ENCODE measurements at places on chromosomes 3 and 15.

DNA sequence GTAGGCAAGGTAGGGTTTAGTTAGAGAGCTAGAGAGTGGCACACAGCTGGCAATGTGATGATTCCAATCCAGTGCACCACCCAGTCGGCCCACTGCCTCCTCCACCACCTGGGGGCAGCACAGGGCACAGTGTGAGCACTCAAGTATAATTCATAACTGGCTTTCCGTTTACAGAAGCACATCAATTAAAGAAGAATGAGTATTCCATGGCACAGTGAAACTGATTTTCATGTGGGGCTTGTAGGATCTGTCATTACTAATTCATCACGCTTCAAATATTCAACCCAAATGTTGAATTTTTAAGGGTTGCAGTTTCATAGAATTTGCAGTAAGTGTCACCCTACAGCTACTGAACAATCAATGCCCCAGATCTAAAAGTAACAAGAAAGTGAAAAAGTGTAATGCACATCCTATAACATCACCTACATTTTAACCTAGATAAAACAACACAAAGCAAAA, 149.9 kb downstream of the IGSF11 start:
- peak; percentile 73 for DNase-seq

- DNase-seq: no peak
Measured at GRCh38 chr15:29675791-29676301, 146.4 kb downstream of the TJP1 start.

DNA sequence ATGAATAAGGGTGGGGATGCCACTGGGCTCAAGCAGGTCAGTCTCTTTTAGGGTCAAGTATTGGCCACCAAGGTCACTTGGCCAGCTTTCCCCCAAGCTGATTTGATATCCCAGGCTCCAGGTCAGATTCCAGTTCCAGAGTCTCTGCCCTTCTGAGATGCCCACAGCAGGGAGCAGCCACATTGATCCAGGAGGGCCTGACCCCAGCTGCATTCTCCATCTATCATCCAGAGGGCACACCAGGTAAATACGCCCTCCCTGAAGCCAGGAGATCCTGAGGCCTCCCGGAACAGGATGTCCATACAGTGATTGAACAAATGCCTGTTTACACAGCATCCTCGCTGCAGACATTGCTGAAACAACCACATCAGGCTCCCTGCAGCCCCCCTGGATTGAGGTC, 264.6 kb upstream of the TLE3 start:
- no peak for DNase-seq

DNA sequence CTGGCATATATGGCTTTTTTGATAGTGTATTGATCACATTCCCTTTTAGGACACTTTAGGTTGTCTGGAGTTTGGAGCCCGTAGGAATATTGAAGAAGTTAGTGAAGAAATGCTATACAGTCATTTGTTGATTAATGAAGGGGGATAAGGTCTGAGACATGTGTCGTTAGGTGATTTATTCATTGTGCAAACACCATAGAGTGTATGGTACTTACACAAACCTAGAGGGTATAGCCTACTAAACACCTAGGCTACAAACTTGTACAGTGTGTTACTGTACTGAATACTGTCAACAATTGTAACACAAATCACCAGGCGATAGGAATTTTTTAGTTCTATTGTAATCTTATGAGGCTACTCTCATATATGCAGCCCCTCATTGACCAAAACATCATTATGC, 3.3 kb downstream of the TPM1 start:
- DNase-seq: no peak

- DNase-seq: no peak
Measured at GRCh38 chr3:155753038-155753639, 8.3 kb upstream of the PLCH1 start.

DNA sequence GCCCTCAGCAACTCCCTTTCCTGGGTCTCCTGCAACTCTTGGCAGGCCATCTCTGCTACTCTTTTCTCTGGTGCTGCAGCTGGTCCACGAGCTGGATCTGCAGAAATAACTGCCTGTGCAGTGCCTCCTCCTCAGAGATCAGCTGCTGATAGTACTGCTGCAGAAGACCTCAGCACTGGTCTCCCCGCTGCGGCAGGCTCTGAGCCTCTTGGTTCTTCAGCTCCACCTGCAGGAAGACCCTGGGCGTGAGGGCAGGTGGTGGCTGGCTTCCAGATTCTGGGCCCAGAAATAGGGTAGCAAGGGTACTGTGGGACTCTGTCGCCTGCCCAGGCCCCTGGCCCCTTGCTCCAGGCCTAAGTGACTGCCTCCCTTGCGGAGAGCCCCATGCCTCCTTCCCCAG, 79.7 kb upstream of the C2CD4B start:
- DNase-seq: no peak

DNA sequence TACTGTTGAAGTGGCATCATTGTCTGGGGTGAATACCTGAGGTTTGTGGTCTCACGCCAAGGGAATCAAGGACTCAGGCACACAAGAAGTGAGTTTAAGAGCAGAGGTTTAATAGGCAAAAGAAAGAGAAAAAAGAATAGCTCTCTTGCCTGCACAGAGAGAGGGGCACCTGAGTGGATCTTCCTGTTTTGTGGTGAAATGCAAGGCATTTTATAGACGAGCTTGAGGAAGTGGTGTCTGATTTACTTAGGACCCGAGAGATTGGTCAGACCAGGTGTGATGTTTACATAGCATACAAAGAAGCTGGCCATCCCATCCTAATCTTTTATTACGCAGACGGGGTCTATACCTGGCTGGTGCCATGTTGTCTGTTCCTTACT, 13.2 kb downstream of the CCR5 start:
- no peak for DNase-seq

- DNase-seq: no peak
Measured at GRCh38 chr15:27272427-27272826, 301.4 kb downstream of the GABRG3 start.

DNA sequence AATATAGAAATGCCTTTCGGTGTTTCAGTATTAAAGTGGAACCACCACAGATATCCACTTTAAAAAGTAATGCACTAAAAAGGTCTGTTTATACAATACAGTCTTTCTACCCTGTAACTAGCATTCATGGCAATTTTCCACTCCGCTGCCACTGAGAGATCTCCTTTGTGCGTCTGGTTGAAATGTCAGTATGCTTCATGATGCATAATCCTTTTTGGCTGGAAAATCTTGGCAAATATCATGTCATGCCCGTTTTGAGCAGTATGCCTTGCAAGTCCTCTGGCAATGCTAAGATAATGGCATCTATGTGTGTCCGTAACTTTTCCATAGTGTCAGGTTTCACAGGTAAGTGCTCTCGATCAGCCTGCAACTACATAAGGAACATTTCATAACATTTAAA, 30.8 kb upstream of the ARF4 start:
- DNase-seq: no peak

- DNase-seq: no peak
Measured at GRCh38 chr3:54572197-54572895, 355.5 kb downstream of the LRTM1 start.

- no peak for DNase-seq
Measured at GRCh38 chr3:139558351-139559266, 19.1 kb upstream of the RBP1 start.

DNA sequence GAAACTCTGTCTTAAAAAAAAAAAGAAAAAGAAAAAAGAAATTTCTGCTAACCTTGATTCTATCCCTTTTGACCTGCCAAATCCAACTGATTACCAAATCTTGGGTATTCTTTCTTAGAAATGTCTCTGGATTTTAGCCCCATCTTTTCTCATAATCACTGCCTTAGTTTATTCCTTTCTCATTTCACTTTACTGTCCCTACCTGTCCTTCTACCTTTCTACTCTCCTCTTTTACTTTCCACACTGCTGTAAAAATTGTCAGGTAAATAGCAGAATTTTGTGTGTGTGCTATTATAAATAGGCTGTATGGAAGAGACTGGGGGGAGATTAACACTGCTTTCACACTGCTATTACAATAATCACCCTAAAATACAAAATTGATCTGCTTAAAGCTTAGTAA, 16.7 kb downstream of the PIK3CA start:
- no peak for DNase-seq

- DNase-seq: no peak
Measured at GRCh38 chr15:65196637-65197336, 11.6 kb upstream of the CLPX start.
